ENCODE measurements at places on chromosomes 3 and 15. TPM values are rescaled to one million over a fixed set of nuclear protein-coding genes. Genes with fewer than 3 reads are reported as not detected.

Gene TRANK1
- 1.0 TPM for total RNA-seq

DNA sequence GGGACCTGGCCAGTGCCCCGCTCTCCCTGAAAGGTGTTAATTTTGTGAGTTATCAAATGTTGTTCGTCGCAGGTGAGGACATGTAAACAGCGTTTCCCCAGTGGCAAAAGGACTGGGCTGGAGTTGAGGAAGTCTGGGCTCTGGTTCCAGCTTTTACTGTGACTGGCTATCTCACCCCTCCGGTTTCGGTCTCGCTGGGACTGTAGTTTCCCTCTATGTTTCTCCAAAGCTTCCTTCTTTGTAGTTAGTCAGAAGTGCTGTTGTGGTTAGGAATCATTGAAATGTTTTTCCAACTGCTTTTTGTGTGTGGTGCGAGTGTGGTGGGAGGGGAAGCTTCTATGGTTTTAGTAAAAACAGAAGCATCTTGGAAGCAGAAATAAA, 990 bp upstream of the CLDN1 start:
- DNase-seq: no peak

DNA sequence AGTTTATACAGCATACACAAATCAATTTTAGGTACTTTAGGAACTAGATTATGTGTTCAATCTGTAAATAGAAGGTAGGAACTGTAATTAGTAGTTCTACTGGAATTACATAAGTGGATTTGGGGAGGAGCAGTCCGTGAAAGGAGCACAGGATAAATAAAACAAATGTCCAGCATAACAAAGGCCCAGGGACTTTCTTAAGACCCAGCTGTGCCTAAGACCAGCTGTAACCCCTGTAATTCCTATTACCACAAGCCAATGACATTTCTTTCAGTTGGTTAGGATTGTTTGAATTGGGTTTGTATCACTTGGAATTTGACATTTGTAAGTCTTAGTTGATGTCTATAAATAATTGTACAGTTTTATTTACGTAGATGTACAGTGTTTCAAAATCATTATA, 4.8 kb upstream of the ZBTB20 start:
- DNase-seq: no peak

DNA sequence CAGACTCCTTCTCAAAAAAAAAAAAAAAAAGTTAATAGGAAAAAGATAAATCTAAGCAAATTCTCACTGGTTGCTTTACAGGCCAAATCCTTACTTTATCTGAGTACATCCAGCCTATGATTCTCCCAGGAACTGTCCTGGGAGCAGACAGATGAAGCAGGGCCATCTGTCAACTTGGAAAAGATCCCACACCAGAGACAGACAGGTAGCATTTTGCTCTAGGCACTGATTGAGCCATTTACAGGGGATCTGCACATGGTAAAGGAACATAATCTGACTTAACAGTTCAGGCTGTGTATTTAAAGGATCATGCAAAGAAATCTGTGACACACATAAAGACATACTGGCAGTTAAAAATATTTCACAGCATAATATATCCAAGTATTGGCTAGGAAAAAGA, 1006.5 kb downstream of the TBL1XR1 start:
- no peak for DNase-seq

- no peak for DNase-seq
These were observed 43.4 kb upstream of the SEC22A start for GRCh38 chr3:123158330-123158729.

DNA sequence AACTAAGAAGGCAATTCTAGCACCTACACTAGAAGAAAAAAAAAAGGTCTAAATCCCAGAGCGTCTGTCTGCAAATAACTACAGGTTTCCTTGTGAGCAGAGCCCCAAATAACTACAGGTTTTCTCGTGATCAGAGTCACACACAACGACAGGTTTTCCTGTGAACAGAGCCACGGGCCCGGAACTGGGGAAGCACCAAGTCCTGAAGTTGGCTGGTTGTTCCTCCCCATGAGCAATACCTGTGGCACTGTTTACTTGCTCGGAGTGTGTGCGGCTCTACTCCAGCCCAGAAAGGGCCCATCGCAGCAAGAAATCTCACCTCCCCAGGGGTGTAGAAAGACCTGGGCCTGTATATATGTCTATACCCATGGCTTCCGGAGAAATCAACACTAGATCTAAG, 644 bp upstream of the MASP1 start:
- DNase-seq: peak; percentile 32

DNA sequence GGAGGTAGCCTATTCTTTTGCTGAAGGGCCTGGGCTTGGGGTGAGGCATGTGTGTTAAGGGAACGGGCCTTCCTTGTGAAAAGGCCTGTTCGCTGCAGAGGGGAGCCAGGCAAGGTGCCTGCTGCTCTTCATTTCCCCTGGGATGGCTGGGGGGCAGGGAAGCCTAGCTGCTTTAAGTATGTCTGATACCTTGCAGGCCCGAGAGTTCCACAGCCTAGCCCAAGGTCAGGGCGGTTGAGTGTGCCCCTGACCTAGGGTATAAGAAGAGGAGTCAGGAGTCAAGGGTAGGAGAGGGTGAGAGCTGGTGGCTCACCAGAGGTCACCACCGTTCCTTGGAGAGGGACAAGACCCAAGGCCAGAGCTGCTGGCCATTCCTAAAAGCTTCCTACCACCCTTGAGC, 46.6 kb downstream of the UMPS start:
- no peak for DNase-seq

Gene OR5K2
- total RNA-seq: not detected

DNA sequence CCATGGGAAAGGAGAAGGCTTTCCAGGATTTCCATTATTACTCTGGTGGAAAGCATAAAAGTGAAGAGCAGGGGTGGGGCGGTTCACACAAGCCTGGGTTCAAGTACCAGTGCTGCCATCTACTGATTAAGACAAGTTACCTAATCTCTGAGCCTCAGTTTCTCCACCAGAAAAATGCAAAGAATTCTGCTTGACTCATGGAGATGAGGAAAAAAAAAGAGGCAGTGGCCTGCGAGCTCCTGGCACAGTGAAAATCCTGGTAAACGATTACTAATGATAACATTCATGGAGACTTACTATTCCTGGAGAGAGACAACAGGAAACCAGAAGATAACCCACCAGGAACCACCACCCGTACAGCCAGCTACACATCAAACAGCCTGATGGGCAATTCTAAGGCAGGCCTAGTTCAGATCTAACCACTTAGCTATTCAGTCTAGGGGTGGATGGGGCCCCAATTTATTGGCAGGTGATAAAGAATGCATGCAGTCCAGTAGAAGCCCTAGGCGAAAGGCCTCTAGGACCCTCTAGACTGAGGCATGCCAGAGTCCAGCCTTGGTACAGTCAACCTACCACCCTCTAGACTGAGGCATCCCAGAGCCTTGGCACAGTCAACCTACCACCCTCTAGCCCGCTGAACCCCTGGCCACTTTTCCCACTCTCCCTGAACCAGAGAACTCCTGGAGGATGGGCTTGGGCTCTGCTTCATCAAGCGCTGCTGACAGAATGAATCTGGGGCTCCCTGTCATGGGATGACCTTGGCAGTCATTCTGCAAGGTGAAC, 2.5 kb downstream of the AMOTL2 start:
- no peak for DNase-seq

- DNase-seq: no peak
These were observed 534.2 kb upstream of the ALCAM start for GRCh38 chr3:104832530-104832929.

Gene CFAP91
- 0.47 TPM for total RNA-seq

Data from MG63 (cell line).